ENCODE measurements at places on chromosomes 7 and 10.

DNA sequence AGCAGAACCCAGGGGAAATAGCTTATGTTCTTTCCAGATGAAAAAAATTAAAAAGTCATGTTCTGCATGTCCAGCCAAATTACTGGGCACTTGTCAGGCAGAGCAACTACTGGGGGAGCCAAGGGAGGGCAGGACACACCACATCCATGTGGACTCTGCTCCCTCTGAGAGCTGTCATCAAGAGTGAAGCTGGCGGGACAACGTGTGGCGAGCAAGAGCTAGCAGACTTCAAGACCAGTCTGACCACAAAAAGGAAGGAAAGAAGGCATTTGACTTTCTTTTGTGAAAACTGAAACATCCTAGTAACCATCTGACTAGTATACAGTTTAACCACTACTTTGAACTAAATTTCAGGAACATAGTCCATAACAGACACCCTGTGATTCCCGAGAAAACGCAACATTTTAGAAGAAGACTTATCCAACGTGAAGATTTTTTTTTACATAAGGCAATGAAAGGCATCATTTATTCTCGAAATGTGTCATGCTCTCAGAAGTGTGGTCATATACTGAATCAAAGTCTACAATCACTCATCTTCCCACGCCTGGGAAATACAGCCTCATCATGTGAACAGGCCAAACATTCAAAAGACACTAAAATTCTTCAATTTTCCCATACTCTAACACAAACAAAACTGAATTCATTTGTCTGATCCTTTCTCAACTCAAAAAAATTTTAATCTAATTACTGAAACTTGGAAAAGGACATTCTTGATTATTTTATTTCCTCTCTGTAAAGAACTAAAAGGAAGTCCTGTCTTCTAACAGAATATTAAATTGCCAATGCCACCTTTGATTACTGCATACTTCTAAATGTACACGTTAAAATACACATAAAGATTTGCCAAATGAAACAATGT, 15.5 kb downstream of the CYTH3 start:
- DNase-seq = no peak

GRCh38 chr10:130470973-130471372, 334.8 kb downstream of the GLRX3 start:
- DNase-seq = no peak

- DNase-seq = no peak
Observed at GRCh38 chr10:76509446-76509845, 1078.0 kb downstream of the LRMDA start.

DNA sequence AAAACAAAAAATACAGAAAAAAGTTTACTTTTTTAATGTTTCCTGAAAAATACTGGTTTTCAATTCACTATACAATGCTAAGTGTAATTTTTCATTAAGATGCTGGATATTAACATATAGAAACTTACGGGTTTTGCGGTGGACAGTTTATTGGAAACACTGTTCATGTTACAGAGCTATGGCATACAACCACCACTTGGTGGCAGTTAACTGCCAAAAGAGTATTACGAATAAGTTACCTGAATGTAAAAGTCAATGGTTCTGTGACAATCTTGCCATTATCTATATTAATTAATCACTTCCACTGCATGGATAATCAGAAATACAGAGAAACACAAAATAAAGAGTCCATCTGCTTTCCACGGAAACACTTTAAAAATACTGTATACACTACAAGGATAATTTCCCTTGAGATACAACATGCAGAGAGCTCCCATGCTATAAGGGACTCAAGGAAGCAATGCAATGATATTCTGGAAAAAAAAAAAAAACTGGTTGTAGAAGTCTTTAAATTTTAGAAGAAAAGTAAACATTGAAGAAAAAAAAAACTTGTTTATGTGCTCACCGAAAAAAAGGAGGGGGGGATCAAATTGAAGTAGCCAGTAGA, 97.0 kb downstream of the TPK1 start:
- no peak for DNase-seq

- DNase-seq = no peak
Observed at GRCh38 chr7:4240042-4240441, 442.1 kb upstream of the FOXK1 start.

DNA sequence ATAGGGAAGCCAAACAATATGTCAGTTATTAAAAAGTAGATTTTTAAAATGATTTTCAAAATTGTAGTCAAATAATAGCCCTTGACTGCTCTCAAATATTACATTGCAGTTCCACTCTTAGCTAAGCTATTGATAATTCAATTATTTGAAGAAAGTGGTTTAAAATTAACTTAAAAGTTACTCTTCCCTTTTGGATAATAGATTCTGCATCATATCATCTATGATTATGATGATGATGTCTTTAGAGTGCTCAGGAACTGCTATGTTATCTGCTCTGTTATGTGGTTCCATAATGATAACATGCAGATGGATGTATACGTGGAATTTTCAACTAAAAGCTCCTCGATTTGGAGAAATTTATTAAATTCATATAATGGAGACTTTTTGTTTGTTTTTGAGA, 110.0 kb downstream of the ADAM22 start:
- DNase-seq = no peak

GRCh38 chr10:103605359-103606096, 112.0 kb downstream of the NEURL1 start:
- no peak for DNase-seq

DNA sequence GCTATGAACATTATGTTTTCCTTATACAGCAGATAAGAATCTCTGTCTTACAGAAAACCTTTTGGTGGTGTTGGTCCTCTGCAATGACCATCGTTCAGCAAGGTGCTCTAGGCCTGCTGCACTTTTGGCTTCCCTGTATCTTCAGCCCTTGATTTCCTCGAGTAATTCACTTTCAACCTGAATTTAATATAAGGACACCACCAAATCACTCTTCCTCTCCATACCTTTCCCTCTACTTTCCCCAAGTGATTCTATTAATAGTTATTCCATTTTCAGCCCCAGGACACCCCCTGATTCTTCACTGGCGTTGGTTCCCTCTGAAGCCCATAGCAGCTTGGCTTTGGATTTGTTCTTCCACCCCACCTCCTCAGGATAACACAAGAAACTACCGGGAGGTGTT, 72.2 kb downstream of the EZH2 start:
- no peak for DNase-seq

DNA sequence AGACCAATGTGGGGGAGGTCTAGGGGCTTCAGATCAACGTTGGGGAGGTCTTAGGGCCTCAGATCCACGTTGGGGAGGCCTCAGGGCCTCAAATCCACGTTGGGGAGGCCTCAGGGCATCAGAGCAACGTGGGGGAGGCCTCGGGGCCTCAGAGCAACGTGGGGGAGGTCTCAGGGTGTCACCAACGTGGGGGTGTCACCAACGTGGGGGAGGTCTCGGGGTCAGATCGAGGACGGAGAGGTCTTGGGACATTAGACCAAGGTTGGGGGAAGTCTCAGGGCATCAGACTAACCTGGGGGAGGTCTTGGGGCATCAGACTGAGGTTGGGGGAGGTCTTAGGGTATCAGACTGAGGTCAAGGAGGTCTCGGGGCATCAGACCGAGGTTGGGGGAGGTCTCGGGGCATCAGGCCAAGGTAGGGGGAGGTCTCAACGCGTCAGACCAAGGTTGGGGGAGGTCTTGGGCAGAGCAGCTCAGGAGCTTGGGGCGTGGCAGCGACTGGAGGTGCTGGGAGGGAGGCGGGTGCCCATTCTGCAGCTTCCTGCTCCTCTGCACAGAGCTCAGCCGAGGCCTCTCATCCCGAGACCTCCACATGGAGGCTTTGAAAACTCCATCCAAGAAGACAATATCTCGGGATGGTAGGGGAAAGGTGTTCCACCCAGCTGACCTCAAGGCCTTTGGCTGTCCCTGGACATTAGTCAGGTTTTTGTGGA, 159.8 kb downstream of the WDR37 start:
- DNase-seq = no peak
